ENCODE measurements at places on chromosomes 12 and 14. TPM values are rescaled to one million over a fixed set of nuclear protein-coding genes. Genes with fewer than 3 reads are reported as not detected.
A peak's percentile ranks its signal among the peaks of the same experiment; 100 is the strongest.

The MTA1 gene
- 59.8 TPM for total RNA-seq

The TCHP gene
- total RNA-seq, result 15.2 TPM

DNA sequence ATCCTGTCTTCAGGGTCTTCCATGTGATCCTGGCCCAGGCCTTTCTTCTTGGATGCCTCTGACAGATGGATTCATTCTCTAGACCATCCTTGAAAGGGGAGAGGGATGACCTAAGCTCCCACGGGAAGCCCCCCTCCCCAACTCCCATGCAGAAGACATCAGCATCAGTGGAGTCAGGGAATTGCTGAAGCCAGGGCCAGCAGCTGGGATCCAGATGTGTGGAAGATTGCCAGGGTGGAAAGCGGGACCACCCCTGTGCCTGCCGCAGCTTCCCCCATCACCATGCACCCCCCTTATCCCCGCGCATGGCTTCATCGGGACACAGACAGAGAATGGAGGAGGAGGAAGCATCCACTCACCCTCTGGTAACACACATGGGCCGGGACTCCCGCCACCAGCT lies 183.6 kb upstream of the PRMT8 start:
- H3K4me1 ChIP-seq, result no peaks in the 10 kb centered on the region
- no peak for DNase-seq
- no peaks in the 10 kb centered on the region for H3K27me3 ChIP-seq
- no peaks in the 10 kb centered on the region for H3K36me3 ChIP-seq

DNA sequence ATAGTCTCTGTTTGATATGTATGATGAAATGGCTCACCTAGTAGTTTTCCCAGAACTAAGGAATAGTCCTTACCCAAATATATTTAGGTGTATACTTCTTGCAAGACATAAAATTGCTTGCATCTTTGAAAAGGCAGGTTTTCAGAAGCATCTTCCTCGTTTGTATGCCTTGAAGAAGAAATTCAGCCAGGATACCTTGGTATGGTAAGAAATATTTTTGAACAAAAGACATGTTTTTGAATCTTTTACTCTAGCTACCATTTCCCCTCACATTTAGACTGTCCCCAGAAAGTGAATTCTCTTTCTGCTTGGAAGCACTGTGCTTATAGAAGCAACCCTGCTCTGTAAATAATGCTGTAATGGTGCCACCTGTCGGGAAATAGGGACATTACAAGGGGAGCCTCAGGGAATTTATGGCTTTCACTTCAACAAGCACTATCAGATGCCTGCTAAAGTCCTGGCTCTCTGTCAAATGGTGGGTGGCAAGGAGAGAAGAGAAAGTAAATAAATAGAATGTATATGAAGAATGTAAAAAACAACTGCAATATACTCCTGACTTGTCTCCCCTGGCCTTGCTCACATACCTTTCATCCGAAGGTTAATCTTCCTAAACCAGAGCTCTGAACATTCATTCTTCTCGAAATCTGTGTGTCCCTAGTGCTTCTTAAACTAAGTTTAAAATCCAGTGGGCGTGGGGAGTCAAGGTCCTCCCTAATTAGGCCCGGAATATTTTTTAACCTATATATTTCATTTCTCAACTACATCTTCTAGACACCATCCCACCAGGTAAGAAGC lies 6.1 kb downstream of the CCDC184 start:
- no peak overlapping the region for H3K4me3 ChIP-seq
- DNase-seq, result peak; percentile 69
- H3K4me1 ChIP-seq, result peaks cover 13% of the 10 kb centered on the region
- H3K36me3 ChIP-seq, result no peaks in the 10 kb centered on the region
- H3K27me3 ChIP-seq, result peaks cover 75% of the 10 kb centered on the region
- no peak overlapping the region for H3K27ac ChIP-seq

DNA sequence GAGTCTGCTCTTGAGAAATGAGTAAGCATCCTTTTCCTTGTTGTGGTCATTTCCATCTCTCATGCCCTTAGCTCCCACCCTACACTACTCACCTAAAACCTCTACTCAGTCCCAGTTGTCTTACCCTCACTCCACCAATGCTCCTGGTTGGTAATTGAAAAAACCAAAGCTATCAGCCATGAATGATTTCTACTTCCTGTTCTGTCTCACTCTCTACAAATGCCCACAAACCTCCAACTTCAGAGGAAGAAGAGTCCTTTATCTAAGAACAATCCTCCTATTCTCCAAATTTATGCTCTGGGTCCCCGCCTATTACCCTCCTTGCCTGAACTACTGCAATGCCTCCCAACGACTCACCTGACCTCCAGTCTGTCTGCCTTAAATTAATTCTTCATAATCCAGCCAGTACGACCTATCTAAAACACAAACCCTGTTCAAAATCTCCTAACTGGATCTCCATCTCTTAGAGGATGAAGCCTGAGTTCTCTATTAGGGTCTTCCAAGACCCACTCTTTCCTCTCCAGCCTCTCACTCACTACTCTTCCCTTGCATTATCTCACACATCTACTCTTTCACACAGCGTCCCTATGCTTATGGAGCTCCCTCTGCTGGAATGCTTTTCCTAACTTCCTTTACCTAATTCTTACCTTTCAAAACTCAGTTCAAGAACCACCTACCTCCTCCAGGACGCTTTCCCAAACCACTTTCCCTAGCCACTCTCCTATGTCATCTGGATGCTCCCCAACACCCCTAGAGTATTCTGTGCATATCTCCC lies 2.2 kb downstream of the DHRS1 start:
- no peak overlapping the region for H3K27ac ChIP-seq
- H3K27me3 ChIP-seq, result no peaks in the 10 kb centered on the region
- H3K4me3 ChIP-seq, result no peak overlapping the region
- peaks cover 16% of the 10 kb centered on the region for H3K4me1 ChIP-seq
- no peaks in the 10 kb centered on the region for H3K36me3 ChIP-seq

The PROX2 gene
- not detected for total RNA-seq

DNA sequence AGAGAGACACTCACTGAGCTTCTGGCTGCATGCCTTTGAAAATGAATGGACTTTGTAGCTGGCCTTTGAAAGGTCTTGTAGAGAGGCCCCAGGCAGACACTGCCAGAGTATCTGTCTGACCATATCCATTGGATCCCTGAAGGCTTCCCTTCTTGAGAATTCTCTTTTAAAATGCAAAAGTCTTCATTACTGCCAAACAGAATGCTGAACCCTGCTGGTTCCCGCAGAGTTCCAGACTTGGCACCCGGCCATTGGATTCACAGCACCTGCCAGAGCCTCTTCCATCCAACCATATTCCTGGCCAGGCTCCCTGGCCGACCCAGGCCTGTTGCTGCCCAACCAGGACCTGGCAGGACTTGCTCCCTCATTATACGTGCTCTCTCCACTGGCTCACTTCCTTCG lies 182.5 kb downstream of the GXYLT1 start:
- no peak overlapping the region for H3K27ac ChIP-seq
- H3K36me3 ChIP-seq, result no peaks in the 10 kb centered on the region
- no peaks in the 10 kb centered on the region for H3K27me3 ChIP-seq
- no peak for DNase-seq
- H3K4me1 ChIP-seq, result peaks cover 13% of the 10 kb centered on the region
- H3K4me3 ChIP-seq, result no peak overlapping the region

Measured in neural progenitor cell (in vitro differentiated cells).